Cerebellum (tissue), 4 donors: ENCODE measurements at places on chromosomes 1 and 21.

DNA sequence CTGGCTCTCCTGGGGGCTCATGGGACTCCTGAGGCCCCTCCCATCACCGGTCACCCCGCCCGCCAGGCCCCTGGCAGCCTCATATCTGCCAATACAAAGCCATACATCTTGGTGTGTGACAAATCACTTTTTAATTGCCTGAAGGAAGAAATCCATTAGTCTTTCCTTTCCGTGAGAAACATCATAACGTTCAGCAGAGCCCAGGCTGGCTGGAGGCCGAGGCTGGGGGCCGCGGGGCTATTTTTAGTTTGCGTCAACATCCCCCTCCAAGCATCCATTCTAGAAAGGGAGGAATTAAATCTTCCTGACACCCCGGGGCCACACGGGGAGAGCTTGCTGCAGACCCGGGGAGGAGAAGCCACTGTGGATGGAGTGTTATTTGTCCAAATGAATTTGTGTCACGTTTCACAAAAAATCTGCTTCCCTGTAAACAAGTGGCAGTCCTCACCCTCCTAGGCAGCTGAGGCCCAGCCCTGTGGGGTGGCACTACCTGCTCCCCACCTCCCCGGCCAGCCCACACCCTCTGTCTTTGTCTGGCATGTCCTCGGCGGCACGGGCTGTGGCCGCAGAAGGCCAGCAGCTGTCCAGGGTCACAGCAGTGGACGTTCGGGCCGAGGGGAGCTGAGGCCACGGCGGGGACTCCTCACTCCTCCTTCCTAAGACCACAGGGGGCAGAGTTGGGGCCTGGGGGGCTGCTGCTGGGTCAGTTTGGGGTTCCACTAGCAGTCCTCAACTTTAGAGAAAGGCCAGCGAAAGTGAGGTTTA is 236.9 kb upstream of the VAMP3 start:
- no peak for DNase-seq

GRCh38 chr1:171645553-171646248 is 6.8 kb downstream of the MYOC start:
- DNase-seq, result peak; percentile 91

GRCh38 chr1:117128323-117129079 is 7.0 kb upstream of the TRIM45 start:
- peak; percentile 28 for DNase-seq

GRCh38 chr1:18799454-18799853 is 60.0 kb downstream of the TAS1R2 start:
- no peak for DNase-seq

DNA sequence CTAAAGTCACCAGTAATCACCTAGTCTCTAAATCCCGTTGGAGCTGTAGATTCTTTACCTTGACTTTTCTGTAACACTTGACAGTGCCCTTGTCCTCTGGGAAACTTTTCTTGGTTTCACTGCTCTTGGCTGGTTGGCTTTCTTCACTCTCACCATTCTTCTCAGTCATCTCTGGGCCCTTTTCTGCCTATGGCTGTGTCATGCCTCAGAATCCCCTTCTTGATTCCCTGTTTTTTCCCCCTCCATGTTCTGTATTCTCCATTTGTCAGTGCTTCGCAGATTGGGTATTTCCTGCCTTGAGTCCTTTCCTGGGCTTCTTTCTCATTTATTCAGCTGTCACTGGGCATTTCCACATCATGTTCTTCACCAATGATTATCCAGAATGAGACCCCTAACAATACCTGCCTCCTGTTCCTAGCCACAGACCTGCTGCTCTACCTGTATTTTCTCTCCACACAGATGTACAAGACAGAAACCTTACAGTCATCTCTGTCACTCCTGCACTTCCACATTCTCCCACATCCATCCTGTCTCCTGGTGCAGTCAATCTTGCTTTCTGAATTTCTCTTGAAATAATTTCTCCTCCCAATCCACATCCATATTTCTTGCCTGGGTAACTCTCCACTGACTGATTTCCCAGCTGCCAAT is 14.7 kb downstream of the UCK2 start:
- no peak for DNase-seq

GRCh38 chr1:178506177-178506576 is 6.7 kb upstream of the TEX35 start:
- DNase-seq, result peak; percentile 49
